ENCODE measurements at places on chromosomes 1 and 21.

GRCh38 chr1:209383907-209384709, 199.4 kb upstream of the CAMK1G start:
- DNase-seq = no peak

- no peak for DNase-seq
These were observed 48.1 kb downstream of the SMG7 start for GRCh38 chr1:183520379-183520778.

- DNase-seq = no peak
These were observed 30.2 kb downstream of the RASAL2 start for GRCh38 chr1:178124115-178124514.

- no peak for DNase-seq
These were observed 11.0 kb upstream of the WNT4 start for GRCh38 chr1:22153660-22154437.

GRCh38 chr1:94953746-94954145, 26.8 kb upstream of the CNN3 start:
- DNase-seq = no peak

DNA sequence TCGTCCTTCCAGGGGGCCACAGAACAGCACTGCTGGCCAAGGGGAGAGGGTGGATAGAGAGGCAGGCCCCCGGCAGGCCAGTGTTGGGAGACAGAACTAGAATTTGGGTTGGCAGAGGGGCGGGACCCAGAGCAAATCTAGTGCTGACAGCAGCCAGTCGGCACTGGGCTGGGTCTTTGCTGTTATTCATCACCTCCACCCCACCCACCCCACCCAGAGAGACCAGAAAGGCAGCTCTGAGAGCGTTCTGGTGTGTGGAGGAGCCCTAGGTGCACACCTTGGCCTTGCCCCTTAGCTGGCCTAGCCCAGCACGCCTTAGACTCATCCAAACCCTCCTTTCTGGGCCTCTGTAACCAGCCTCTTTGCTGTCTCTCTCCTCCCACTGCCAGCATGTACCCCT, 6.4 kb upstream of the PKP1 start:
- no peak for DNase-seq
